GM12878 (cell line): ENCODE measurements at places on chromosomes 7 and 10. TPM values are rescaled to one million over a fixed set of nuclear protein-coding genes. Genes with fewer than 3 reads are reported as not detected.

The NDUFA5 gene
- polyA plus RNA-seq, result 175 and 180 TPM in 2 replicates

The OGDHL gene
- polyA plus RNA-seq, result 0.19 and 0.42 TPM in 2 replicates

The NUTM2E gene
- 0.05 and 0.07 TPM in 2 replicates for polyA plus RNA-seq

The BEND7 gene
- polyA plus RNA-seq, result not detected in 2 replicates

The PTPRN2 gene
- polyA plus RNA-seq, result not detected in 2 replicates

The FBXL13 gene
- 0.25 and 0.40 TPM in 2 replicates for polyA plus RNA-seq

The PNLIP gene
- not detected in 2 replicates for polyA plus RNA-seq

The TMEM236 gene
- polyA plus RNA-seq, result not detected in 2 replicates

The UFSP1 gene
- polyA plus RNA-seq, result 4.0 and 4.6 TPM in 2 replicates
